Natural killer cell treated with Interleukin-12 subunit alpha and Interleukin-12 subunit beta and Interleukin-15 and Interleukin-18, amount 100 ng/mL, for 72 hours (primary cell): ENCODE measurements at places on chromosomes 5 and 9.

DNA sequence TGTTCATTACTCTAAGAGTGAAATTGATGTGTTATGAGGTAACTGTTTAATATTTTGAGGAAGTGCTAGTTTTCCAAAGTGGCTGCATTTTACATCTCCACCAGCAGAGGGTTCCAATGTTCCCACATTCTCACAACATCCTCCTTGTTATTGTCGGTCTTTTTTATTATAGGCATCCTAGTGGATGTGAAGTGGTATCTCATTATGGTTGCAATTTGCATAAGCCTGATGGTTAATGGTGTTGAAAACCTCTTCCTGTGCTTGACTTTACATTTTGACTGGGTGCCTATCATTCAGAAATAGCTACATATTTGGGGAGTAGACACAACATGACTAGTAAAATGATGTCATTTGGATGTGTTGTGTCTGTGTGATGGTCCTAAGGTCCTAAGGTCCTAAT, 143.6 kb downstream of the MRPS30 start:
- no peak overlapping the region for H3K4me3 ChIP-seq
- DNase-seq, result no peak
- no peaks in the 10 kb centered on the region for H3K36me3 ChIP-seq
- no peak overlapping the region for H3K27ac ChIP-seq
- H3K4me1 ChIP-seq, result no peaks in the 10 kb centered on the region

DNA sequence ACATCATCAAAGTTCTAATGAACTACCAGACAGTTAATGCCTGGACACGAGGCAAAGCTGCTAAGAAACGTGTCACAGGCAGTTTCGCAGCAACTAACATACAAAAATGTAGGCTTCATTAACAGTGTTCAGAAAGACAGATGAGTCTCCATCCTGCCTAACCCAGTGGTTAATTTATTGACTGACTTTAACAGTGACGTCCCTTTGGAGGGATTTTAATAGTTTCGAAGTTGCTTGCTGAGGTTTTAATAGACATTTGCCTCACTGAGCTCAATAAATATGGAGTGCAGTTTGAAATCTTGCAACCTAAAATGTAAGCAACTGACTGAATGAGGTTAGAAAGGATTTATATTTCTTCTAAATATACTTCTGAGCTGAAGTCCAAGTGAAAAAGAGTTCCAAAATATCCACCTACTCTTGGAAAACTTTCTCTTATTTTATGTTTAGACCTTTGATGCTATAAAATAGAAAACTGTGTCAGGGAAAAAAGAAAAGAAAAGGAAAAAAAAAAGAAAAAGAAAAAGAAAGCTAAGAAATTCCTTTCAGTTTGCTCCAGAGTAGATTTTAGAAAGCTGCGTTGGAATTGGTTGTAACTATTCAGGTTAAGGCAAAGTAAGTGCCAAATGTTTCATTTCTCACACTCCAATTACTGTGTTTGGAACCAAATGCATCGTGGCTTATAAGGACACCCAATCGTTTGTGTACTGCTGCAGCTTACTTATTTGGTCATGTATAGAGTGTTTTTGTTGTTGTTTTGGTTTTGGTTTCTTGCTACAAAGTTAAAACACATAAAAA, 2016.6 kb downstream of the MAT2B start:
- no peaks in the 10 kb centered on the region for H3K36me3 ChIP-seq
- DNase-seq, result no peak
- no peak overlapping the region for H3K27ac ChIP-seq
- no peaks in the 10 kb centered on the region for H3K27me3 ChIP-seq

- no peak overlapping the region for H3K4me3 ChIP-seq
- no peaks in the 10 kb centered on the region for H3K36me3 ChIP-seq
- DNase-seq, result no peak
- no peak overlapping the region for H3K27ac ChIP-seq
Observed at GRCh38 chr5:172496671-172497371, 42.5 kb upstream of the SH3PXD2B start.

DNA sequence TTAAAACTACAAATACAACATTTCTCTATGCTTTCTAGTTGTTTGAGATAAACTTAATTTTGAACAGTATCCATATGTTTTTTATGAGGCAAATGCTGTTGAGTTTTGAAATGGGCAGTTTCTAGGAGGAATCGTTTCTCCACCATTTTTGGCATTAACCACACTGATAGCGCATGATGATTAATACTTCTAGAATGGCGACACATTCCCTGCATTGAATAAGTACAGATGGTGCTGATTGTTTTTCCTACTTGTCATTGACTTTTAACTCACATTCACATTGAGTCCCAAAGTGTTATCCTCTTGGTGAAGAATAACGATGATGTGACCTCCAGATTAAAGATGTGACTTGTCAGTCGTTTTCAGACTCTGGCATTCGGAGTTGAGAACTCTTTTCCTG, 6.5 kb upstream of the CCDC192 start:
- no peak overlapping the region for H3K27ac ChIP-seq
- H3K27me3 ChIP-seq, result no peaks in the 10 kb centered on the region
- no peak overlapping the region for H3K4me3 ChIP-seq
- H3K36me3 ChIP-seq, result no peaks in the 10 kb centered on the region
- DNase-seq, result no peak

GRCh38 chr5:139340051-139340450, 1.6 kb upstream of the PAIP2 start:
- H3K27me3 ChIP-seq, result no peaks in the 10 kb centered on the region
- no peak overlapping the region for H3K27ac ChIP-seq
- H3K36me3 ChIP-seq, result no peaks in the 10 kb centered on the region
- peaks cover 36% of the 10 kb centered on the region for H3K4me1 ChIP-seq
- H3K4me3 ChIP-seq, result no peak overlapping the region

GRCh38 chr5:2752059-2752820, 763 bp upstream of the IRX2 start:
- peaks cover 45% of the 10 kb centered on the region for H3K27me3 ChIP-seq
- H3K36me3 ChIP-seq, result peaks cover 5% of the 10 kb centered on the region
- no peak overlapping the region for H3K4me3 ChIP-seq
- DNase-seq, result no peak
- peaks cover 5% of the 10 kb centered on the region for H3K4me1 ChIP-seq
